ENCODE measurements at places on chromosomes 6 and 20.

GRCh38 chr6:111228094-111228493 lies 140.8 kb downstream of the SLC16A10 start:
- DNase-seq: no peak

DNA sequence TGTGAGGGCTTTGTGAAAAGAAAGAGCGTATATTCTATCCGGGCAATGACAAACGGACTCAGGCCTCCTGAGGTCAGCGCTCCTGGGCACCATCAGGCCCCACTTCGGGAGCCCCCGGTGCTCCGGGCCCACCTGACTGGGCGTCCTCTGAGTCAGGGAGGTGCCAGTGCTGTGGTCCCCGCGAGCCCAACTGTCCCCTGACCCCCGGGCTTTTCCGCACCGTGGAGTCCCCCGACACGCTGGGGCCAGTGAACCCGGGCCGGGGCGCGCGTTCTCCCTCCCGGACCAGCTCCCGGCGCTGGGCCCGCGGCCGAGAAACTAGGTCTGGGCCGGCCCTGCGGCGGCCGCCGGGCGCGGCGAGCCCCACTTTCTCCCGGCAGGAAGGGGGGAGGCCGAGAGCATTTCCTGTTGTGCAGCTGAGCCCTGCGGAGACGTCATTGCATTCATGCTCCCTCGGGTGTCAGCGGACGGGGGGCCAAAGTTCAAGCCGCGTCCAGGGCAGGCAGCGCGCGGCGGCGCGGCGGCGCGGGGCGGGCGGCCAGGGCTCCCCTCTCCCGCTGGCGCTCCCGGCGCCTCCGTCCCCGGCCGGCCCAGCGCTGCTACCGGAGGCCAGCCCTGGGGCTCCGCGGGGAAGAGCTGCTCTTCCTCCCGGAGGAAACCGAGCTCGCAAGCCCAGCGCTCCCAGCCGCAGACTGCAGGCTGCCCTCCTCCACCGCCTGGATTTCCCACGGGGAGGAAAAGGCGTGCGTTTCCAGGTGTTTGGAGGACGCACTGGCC lies 18.3 kb downstream of the HIVEP2 start:
- DNase-seq: peak; percentile 94

DNA sequence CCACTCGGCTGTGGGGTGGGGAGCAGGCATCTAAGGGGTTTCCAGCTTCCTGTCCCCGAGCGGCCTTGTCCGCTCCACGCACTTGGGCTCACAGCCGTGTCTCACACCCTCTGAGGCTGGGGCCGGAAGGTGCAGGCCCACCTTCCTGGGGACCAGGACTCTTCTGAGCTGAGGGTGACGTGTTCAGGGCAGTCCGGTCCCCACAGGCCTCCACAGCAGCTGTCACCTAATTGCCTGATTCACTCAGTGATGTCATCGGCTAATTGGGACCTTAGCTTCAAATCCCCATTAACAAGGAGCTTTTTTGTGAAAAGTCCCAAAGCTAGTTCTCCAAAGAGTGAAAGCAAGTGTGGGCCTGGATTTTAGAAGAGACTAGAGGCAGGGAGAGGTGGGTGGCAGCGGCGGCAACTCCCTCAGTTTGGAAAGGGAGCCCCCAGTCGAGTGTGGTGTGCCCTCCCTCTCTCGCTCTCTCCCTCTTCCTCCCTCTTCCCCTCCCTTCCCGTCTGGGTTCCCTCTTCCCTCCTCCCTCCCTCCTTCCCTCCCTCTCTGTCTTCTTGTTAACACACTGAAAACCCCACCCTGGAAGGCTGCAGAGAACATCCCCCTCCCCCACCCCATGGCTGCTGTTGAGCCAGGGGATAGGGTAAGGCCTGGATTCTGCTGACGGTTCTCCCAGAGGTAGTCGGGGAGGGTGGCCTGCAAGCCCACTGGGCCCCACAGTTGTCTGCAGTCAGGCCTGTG lies 39.0 kb downstream of the MYT1 start:
- DNase-seq: no peak

- no peak for DNase-seq
Measured at GRCh38 chr20:37194621-37195417, 15.5 kb upstream of the MROH8 start.

- DNase-seq: no peak
Measured at GRCh38 chr20:54514028-54514607, 38.7 kb downstream of the DOK5 start.

DNA sequence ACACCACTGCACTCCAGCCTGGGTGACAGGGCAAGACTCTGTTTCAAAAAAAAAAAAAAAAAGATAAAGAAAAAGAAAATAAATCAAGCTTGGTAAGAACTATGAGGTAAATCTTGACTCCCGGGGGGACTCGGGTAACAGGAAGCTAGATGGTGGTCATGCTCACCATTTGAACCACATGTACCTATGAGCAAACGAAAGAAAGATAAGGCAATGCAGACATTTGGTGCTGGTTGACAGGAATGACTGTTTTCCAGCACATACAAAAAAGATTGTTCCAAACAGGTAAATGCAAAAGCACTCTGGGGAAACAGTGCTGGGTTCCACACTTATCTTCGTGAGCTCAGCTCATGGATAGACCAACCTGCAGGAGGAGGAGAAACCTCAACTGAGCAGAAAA lies 22.8 kb upstream of the PTPN1 start:
- DNase-seq: no peak

- DNase-seq: no peak
Measured at GRCh38 chr20:16675001-16675564, 54.7 kb upstream of the SNRPB2 start.

DNA sequence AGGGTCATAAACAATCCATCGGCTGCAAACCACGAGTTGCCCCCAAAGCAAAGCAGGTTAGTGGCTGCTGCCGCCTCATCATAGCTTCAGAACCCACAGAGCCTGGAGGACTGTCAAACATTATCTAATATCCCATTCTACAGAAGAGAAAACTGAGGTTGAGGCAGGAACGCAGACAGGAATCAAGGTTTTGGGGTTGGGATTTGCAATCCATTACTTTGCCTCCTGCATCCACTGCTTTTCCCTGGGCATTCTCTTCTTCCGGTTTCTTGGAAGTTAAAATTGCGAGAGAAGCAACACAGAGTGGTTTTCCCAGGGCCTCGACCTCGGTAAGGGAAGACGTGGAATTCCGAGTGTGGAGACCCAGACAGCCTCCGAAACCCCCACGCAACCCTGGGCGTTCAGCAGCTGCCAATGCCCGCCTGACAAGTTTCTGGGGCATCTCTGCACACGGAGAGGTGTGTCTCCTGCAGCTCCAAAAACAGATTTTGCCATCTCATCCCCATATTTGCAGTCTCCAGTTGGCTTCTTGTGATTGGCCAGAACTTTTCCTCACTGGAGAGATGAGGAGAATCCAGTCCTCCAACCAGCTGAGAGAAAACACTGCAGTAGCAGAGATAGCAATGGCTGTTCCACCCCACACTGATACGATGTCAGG lies 45.5 kb upstream of the SNAP25 start:
- DNase-seq: no peak

- DNase-seq: no peak
Measured at GRCh38 chr6:16582446-16583143, 178.7 kb downstream of the ATXN1 start.

GRCh38 chr6:132962936-132963868 lies 148.8 kb downstream of the RPS12 start:
- DNase-seq: peak; percentile 61

DNA sequence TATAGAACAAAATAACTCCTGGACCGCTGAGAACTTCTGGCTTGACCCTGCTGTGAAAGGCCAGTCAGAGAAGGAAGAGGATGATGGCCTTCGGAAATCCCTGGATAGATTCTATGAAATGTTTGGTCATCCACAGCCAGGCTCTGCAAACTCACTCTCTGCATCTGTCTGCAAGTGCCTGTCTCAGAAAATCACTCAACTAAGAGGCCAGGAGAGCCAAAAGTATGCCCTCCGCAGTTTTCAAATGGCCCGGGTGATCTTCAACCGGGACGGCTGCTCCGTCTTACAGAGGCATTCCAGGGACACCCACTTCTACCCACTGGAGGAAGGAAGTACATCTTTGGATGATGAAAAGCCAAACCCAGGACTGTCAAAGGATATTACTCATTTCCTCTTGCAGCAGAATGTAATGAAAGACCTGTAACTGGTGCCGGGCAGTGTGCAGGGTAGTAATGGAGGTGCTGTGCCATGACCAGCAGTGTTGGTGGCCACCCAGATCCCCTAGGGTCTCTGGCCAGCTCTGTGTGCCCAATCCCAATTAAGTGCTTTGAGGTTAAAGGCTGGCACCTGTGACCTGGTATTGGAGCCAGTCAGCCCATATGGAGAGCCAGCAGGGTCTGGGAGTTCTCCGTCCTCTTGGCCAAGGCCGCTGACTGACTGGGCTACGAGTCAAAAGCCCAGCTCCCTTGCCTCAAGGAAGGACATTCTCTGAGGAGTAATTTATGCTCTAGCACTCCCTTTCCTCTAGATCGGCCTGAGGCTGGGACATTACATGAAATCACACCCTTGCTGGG lies 87.1 kb downstream of the TRMT6 start:
- peak; percentile 49 for DNase-seq

- peak; percentile 71 for DNase-seq
Measured at GRCh38 chr20:24148372-24148771, 159.8 kb upstream of the GGTLC1 start.

GRCh38 chr20:48790473-48791003 lies 37.3 kb downstream of the PREX1 start:
- no peak for DNase-seq

DNA sequence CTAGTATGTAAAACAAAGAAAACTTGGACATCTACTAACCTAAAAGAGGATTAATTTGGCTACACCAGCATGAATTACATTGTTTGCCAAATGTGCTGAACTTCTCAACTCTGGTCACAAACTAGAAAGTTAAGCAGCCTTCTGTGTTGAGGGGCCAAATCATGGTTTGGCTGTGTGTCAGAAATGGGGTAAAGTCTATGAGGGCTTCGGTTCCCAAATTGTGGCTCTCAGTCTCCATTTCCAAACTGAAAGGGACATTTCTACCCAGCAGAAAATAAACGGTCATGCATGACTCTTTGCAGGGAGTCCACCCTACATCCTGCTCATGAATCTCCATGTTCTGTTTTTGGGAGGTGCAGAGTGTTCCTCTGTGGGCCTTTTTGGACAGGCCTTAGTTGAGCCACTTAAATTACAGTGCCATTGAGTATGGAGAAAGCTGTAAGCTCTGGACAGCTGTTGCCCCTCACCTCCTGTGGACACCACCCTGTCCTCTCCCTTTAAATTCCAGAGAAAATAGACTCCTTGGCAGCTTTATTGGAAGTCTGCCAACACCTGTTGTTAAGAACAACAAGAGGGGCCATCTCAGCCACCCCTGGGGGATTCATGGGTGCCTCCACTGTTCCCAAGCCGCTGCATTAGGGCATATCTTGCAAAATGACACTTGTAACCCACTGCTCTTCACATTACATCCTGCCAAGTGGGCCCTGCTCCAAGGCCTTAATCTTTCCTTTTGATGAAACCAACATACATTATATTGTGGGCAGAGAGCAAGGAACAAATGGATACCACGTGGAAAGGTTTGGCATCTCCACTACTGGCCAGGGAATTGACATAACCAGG lies 27.5 kb upstream of the SNRPC start:
- DNase-seq: no peak

GRCh38 chr6:71721642-71722041 lies 164.7 kb upstream of the RIMS1 start:
- DNase-seq: no peak
